ENCODE measurements at places on chromosomes 7 and 10.

- DNase-seq = no peak
Observed at GRCh38 chr7:144827621-144828020, 8.2 kb downstream of the TPK1 start.

- no peak for DNase-seq
Observed at GRCh38 chr7:150451833-150452461, 1.5 kb downstream of the GIMAP8 start.

DNA sequence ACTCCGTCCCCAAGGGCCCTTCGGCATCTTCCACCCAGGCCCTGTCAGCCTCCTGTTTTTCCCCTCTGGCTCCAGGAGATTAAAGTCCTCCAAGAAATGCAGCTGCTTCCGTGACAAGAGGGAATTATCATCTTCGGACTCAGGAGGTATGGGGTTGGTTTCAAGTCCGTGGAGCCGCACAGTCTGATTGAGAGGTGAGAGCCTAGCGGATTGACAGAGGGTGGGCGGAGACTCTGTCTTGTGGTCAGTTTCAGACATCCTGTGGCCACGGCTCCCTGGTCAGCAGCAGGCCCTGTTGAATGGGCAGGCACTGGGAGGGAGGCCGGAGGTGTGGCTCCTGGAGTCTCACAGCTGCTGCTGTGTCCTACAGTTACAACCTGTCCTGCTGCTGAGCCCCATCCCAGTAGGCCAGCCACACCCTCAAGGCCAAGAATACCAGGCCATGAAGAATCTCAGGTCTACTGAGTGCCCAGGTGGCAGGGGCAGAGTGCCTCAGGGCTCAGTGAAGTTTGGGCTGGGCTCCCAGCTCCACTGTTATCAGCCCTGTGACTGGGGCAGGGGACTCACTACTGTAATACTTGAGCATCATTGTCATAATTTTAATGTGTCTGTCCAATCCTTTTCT lies 49.3 kb upstream of the ZNF716 start:
- peak; percentile 54 for DNase-seq

DNA sequence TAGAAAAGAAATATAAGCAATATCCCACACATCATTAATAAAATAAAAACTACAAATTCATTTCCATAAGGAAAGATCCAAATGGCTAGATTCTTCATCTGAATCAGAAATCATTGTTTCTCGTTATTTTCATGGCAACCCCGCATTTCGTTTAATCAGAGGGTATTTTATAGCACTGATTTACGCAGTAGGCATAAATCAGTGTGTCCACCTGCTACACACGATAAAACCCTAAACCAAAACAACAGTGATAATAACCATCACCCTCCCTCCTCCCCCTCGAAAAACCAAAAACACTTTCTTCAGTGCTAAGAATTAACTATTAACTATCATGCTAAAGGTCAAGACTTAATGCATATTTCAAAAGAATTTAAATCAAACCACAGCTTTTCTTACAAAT lies 16.5 kb downstream of the FKBP14 start:
- no peak for DNase-seq

GRCh38 chr7:70243443-70243842 lies 645.2 kb downstream of the AUTS2 start:
- no peak for DNase-seq

DNA sequence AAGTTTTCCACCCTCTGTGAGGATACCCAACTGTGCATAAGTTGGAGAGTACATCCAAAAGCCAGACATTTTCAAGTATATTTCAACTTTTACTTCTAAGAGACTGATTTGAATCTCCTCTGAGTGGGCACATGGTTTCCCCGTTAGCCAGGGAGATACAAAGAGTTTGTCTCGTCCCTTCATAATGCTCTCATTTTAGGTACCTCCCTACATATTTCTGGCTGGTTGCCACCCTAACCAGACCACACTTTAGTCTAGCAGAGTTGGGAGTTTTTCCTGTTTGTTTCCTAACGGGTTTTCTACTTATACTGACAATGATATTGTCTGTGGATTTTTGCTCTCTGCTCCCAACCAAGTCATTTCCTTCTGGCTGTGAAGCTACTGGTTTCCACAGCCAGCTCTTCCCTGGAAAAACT lies 180.3 kb downstream of the CCDC71L start:
- DNase-seq = no peak

- no peak for DNase-seq
Observed at GRCh38 chr10:63795094-63795860, 274.1 kb downstream of the REEP3 start.

DNA sequence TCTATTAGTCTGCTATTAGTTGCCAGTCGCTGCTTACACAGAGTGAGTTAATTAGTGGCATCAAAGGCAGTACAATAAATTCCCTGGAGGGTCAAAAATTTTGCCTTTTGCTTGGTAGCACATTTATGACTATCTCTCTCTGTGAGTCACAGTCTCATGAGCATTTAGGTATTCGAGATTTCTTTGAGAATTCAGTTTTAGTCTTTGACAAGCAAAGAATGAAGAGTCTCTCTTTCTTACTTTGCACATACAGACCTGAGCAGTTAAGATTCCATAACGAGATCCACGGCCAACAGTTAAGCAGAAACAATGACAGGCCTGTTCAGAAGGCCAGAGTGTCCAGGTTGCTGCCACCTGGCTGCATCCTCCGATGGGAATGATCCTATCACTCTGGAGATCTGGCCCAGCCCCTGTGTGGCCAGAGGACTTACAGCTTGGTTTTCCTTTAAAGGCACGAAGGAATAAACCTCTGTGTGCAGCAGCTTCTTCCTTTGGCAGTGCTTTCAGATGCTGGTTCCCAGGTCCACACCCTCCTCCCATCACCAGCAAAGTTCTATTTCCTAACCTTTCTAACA lies 80.6 kb downstream of the GLI3 start:
- no peak for DNase-seq

DNA sequence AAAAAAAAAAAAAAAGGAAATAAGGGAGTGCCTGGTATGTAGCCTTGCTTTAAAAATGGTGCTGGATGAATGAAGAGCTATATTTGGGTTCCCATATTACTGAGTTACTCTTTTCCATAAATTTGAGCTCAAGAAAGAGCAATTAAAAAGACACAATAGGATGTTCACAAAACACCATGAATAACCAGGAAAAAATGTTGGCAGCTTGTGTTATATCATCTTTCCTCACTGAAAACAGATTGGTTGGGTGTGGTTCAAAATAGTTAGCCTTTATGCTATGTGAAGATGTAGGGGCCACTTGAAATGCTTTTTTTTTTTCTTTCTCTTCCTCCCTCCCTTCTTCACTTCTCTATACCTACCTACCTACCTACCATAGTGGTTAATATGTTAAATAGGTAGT lies 256.9 kb downstream of the STK31 start:
- no peak for DNase-seq

- DNase-seq = no peak
Observed at GRCh38 chr7:106735637-106736036, 74.7 kb upstream of the CCDC71L start.

GRCh38 chr7:26532471-26532870 lies 240.8 kb downstream of the SNX10 start:
- DNase-seq = no peak

DNA sequence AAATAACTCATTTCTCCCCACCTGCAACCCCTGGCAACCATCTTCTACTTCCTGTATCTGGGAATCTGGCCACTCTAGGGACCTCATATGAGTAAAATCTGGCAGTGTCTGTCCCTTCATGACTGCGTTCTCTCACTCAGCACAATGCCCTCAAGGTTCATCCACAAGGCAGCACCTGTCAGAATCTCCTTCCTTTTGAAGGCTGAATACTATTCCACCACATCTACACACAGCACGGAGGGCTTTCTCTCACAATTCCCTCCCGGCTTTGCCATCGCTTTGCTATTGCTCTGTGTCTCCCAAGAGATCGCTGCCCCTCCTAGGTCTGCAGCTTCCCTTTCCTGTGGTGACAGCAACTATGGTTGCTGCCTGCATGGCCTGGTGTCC lies 174.7 kb upstream of the RHEB start:
- no peak for DNase-seq

DNA sequence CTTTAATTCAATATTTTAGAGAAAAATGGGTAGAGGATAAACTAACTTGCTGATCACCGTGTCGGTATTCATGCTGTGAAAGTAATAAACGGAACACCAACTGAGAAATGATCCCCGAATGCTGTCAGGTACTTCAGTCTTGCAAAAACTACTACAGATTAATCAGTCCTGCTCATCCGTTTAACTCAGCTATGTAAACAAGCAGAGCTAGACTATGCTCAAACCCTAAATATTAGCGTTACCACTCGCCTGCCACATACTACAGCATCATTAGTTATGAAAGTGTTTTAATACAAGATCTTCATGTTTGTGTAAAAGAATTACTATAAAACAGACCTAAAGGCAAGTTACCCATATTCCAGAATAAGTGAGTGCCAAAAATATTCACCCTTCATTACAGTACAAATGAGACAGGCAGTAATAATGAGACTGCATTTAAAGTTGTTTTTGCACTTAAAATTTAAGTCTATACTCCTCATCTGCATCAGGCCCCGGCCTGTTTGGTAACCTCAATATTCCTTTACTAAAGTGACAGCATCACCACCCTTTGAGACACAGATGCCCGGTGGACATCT lies 952 bp downstream of the DNMBP start:
- no peak for DNase-seq

GRCh38 chr7:82172881-82173280 lies 270.7 kb downstream of the CACNA2D1 start:
- DNase-seq = no peak

DNA sequence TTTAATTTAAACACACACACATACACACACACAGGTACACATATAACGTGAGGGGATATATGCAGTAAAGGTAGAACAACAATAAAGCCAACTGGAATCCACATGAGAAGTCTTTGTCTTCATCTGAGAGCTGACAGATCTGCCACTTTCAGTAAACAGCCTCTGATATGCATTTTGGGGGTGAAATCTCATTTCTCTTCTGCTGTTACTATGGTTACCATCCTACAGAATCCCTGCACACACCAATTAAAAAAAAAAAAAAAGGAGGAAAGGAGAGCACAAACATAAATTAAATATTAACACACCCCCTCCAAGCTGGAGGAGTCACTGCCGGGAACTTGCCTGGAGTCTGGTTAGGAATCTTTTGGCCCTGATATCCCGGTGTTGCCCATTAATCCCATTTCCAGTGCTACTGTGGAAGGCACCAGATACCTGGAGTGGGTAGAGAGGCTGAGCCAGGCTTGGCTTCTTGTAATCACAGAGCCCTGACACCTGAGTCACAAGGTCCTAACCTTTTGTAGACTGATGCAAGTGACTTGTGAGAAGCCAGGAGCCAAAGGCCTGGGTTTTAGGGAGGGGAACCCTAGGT lies 169.1 kb downstream of the LHFPL3 start:
- DNase-seq = no peak

Measured in RPMI8226 (cell line).